ENCODE measurements at places on chromosomes 5 and 9. TPM values are rescaled to one million over a fixed set of nuclear protein-coding genes. Genes with fewer than 3 reads are reported as not detected.

GPR150 gene
- 0.10 TPM for total RNA-seq

SURF1 gene
- total RNA-seq, result 30.2 TPM

TSSK1B gene
- total RNA-seq, result not detected

MAMDC2 gene
- 48.1 TPM for total RNA-seq

PCDHB7 gene
- total RNA-seq, result 5.5 TPM

PCDHA13 gene
- 0.05 TPM for total RNA-seq

CCDC192 gene
- total RNA-seq, result not detected

RETREG1 gene
- total RNA-seq, result 5.4 TPM

CDC26 gene
- 24.5 TPM for total RNA-seq

SMIM32 gene
- not detected for total RNA-seq

ROPN1L gene
- not detected for total RNA-seq

STKLD1 gene
- total RNA-seq, result 0.57 TPM

FOXD4L5 gene
- not detected for total RNA-seq

SVEP1 gene
- 113 TPM for total RNA-seq

TMEM203 gene
- 25.2 TPM for total RNA-seq

F2RL2 gene
- 0.10 TPM for total RNA-seq

MAMDC4 gene
- total RNA-seq, result 2.4 TPM

SLC6A7 gene
- total RNA-seq, result 0.19 TPM

NUTM2G gene
- not detected for total RNA-seq

SPATA31D4 gene
- not detected for total RNA-seq

All from posterior vena cava (tissue), 2 donors.